Stimulated activated CD8-positive, alpha-beta memory T cell treated with anti-CD3 and anti-CD28 coated beads, Interleukin-2, amount 100 ng/mL, for 48 hours (primary cell): ENCODE measurements at places on chromosomes 13 and 19.

DNA sequence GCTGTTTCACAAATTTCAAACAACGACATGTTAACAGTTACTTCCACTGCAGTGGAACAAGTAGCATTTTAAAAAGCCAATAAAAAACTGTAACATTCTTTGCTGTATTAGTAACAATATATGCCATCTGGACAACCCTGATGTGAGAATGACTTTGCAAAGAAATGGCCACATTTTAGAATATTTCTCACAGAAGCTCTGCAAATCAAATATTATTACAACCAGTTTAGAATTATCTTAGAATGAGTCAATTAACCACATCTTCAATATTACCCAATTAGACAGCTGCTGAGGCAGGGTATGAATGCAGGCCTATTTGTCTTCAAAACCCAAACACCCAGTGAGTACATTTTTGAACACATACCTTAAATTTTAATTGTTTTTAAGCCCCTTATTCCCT is 3.2 kb downstream of the ZNF699 start:
- DNase-seq = no peak

- DNase-seq = no peak
Measured at GRCh38 chr13:25847145-25847544, 204.7 kb downstream of the SHISA2 start.

DNA sequence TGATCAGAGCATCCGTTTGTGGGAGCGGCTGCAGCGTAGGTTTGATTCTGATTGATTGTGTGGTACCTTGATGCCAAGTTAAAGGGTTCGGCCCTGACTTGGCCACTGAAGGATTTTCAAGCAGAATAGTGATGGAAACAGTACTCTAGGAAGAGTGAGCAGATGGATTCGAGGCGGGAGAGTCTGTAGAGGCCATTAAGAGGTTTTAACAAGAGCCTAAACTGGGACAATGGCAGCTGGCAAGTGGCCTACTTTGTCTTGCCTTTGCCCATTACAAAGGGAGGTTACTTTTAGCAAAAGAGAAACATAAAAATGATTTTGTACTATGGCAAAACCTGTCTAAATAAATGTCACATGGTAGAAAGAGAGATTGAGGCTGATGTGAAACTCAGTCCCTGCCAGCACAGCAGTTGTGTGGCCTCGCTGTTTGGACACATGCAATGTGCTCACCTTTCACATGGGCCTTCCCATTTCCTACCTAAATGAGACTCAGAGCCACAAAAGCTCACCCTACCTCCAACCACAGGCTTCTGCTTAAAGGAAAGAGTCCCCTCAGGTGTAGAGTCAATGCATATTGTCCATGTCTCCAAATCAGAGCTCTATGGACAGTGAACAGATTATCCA is 62.4 kb upstream of the RAP2A start:
- DNase-seq = no peak

- DNase-seq = no peak
Measured at GRCh38 chr13:43088093-43088511, 64.7 kb downstream of the DNAJC15 start.

DNA sequence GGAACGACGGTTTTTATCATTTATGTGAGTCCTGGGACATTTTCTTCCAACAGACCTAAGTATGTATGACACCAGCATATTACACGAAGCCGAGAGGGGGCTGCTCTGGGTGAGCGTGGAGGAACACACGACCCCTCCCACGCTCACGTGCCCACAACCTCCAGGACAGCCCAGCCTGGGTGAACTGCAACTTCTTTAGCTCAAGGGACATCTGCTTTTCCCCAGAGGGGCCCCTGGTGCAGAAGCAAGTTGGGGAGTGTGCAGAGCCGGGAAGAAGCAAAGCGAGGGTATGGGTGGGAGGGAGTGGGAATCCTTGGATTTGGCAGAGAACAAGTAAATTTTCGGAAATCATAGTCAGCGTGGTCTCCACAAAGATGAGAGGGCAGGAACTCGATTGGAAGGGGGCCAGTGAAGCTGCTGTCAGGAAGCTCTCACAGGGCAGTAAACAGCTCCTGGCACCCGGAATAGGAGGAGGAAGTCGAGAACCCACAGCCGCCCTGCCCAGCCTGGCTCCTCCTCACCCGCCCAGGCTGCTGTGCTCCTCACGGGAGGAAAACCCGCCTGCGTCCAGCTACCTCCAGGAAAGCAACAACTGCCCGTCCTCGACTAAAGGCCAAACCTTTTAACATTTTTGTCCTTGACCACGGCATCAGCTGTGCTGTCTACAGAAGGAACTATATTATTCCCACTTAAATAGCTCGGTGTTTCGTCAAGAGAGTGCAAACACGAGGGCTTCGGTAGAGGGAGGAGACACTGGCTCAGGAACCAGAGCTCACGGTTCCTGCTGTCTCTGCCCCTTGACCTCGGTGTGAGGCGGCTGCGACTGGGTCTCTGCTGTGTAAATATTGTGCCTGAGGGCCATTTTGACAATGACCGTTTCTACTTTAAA is 17.2 kb upstream of the CFAP97D2 start:
- DNase-seq = no peak

GRCh38 chr13:102443249-102443648 is 41.4 kb upstream of the FGF14 start:
- DNase-seq = no peak

- DNase-seq = no peak
Measured at GRCh38 chr13:72645521-72645920, 81.9 kb downstream of the MZT1 start.

DNA sequence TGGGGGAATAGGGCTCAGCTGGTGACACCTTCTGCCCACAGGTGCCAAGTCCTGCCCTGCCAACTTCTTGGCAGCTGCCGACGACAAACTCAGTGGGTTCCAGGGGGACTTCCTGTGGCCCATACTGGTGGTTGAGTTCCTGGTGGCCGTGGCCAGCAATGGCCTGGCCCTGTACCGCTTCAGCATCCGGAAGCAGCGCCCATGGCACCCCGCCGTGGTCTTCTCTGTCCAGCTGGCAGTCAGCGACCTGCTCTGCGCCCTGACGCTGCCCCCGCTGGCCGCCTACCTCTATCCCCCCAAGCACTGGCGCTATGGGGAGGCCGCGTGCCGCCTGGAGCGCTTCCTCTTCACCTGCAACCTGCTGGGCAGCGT is 2.1 kb downstream of the P2RY11 start:
- DNase-seq = no peak
